ENCODE measurements at places on chromosomes 2 and 18.

GRCh38 chr2:60299179-60299578 lies 254.3 kb downstream of the BCL11A start:
- no peak for DNase-seq

DNA sequence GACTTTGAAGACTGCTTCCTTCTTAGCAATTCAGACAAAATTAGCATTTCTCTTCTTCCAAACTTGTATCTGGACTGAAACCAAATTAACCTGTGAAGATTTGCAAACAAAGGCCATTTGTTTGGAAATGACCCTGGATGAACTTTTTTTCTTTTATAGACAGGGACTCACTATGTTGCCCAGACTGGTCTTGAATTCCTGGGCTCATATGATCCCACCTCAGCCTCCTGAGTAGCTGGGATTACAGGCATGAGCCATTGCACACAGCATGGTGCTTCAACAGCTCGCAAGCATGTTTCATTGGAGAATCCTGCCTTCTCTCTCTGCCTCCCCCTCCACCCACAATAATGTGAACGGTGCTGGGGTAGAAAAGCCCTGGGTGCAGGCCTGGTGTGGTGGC lies 170.2 kb downstream of the ARL4C start:
- no peak for DNase-seq

DNA sequence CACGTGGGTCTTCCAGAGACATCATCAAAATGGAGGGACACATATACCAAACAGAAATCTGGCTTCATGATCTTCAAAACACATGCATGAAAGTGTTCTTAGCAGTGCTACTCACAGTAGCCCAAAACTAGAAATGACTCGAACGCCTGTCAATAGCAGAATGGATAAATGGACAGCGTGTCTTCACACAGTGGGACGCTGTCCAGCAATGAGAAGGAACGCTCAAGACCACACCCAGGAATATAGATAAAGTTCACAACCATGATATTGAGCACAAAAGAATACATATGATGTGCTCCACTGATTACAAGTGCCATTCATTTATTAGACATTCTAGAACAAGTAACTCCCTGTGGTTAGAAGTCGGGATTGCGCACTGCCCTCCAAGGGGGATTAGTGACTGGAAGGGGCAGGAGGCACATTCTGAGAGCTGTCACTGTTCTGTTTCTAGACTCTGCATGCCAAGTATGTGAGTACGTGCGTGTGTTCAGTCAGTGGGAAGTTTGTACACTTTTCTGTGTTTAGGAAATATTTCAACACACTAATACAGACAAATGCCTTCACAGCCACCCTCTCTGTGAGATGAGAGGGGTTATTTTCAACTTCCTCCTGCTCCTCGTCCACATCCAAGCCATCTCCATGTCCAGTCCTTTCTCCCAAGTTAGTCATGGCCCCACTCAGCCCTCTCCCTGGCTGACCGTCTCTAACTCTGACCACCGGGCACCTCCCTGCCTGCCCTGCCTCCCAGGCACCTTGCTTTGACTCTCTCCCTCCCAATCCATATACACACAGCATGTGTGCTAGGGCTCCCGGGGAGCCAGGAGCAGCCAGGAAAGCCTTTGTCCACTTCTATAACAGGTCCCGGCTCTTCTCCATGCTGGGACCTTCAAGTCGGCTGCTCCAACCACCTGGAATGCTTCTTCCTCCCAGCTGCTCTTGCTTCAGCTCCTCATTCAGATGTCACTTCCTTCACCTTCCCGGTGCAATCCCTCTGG lies 26.9 kb upstream of the TNS1 start:
- no peak for DNase-seq

- DNase-seq = no peak
Observed at GRCh38 chr2:100107440-100107839, 35.0 kb downstream of the AFF3 start.

DNA sequence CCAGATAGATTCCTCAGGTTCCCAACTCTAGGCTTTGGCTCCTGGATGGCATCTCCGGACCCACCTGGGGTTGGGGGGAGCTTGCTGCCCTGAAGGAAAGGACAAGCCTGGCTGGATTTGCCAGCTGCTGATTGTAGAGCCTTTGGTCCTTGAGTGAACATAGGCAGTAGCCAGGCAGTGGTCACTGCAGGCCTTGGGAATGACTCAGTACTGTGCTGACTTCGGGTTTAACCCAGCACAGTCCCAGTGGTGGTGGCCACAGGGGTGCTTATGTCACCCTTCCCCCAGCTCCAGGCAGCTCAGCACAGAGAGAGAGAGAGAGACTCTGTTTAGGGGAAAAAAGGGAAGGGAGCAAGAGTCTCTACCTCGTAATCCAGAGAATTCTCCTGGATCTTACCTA lies 27.7 kb upstream of the ACTR2 start:
- no peak for DNase-seq

DNA sequence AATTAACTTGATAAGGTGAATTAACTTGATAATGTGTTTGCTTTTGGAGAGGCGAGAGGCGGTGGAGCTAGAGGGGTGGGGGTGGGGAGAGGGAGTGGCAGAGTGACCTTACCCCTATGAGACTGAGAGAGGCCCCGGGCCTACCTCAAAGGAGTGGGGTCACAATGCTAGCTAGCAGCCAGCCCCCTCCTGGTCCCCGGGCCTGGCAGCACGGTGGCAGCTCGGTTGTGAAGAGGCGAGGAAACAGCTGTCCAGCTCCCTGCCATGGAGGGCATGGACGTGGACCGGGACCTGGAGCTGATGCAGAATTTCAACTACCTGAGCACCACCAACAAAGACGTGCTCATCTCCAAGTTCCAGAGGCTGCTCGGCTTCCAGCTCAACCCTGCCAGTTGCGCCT lies 123.9 kb downstream of the RGPD3 start:
- no peak for DNase-seq

GRCh38 chr2:54975598-54976492 lies 74.4 kb downstream of the RTN4 start:
- no peak for DNase-seq

All from GM12878 (cell line).